ENCODE measurements at places on chromosomes 5 and 9.

- DNase-seq, result no peak
Observed at GRCh38 chr9:27059907-27060306, 49.1 kb upstream of the TEK start.

- no peak for DNase-seq
Observed at GRCh38 chr5:103254921-103255320, 3.6 kb upstream of the MACIR start.

- DNase-seq, result no peak
Observed at GRCh38 chr9:111274737-111275136, 55.3 kb downstream of the OR2K2 start.

DNA sequence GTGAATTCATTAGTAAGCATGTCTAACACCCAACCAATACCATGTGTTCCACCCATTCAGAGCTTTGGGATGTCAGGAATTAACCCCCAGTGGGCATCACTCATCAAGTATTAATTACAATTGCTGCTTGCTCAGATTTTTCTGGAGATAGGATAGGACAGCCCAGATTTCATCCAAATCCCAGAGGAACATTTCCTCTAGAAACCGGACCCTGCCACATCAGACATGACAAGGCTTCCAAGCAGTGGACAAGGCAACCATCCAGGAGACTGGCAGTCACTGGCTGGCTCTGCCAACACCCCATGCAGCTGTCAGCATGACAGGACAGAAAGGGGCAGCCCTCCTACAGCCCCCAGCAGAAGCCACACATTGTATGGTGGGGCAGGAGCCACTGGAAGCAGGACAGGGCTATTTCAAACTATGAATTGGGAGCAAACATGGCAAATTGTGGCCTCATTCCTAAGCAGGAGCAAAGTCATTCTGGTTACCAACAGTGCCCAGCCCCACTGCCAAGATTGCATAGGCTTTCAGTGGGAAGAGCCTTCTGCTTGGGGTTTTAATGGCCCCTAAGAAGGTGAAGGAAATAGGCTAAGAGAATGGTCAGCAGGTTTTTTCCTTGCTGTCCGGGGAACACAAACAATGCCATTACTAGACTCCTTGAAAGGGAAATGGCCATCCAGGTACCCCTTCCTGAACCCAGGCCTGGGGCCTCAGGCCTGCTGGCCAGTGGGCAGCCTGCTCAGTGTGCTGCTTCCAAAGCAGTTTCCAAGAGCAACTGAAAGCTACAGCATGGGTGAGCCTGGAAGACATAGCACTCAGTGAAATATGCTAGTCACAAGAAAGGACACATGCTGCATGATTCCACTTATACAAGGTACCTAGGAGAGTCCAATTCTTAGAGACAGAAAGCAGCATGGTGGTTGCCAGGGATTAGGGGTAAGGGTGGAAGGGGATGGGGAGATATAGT, 294.7 kb upstream of the SLC30A5 start:
- no peak for DNase-seq

GRCh38 chr9:34087370-34087769, 38.7 kb upstream of the UBAP2 start:
- DNase-seq, result no peak

DNA sequence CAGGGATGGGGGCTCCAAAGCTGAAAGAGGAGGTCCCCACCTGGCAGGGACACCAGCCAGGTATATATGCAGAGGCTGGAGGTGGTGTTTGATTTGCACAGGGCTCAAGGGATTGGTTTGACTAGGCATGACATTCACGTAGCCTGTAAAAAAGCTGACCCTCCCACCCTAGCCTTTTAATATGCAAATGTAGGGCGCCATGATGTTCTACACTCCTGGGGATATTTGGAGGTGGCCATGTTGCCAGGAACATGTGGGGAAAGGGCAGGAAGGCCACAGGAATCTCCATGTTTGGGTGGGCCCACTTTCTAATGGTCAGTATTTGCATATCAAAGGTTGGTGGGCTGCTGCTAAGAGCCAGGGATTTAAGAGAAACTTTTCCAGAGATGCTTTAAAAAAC, 12.0 kb upstream of the THG1L start:
- DNase-seq, result no peak

- no peak for DNase-seq
Observed at GRCh38 chr5:10085185-10085584, 164.5 kb downstream of the ATPSCKMT start.

DNA sequence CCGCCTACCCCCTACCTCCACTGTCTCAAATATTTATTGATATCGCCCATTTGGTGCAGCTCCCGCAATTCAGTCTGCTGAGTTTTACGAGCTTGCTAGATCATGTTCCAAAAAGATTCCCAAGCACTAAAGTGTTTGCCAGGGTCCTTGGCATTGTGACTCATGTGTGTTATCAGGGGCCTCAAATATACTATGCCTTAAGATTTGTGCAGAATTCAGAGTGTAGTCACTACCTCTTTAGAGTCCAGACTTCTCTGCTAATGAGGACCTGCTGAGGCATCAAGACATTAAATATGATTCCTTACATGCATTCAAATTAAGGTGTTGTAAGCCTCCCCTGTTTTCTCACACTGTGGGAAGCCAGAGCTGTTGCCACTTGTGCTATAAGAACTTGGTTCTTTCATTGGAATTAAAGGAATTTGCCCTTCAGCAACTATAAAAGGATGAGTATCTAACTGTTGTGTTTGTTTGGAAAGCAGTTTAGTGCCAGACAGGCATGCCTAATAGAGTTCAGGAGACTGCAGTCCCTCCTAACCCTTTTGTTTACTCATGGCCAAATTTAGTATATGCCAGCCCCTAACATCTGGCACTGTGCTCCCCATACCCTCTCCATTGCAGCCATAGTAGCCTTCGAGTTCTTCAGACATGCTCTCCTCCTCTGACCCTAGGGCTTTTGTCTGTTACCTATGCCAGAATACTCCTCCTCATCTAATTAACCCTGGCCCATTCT, 316.4 kb downstream of the NR3C1 start:
- DNase-seq, result no peak

- no peak for DNase-seq
Observed at GRCh38 chr5:5480481-5481111, 58.1 kb downstream of the ICE1 start.

- DNase-seq, result no peak
Observed at GRCh38 chr9:121783111-121783510, 131.7 kb downstream of the DAB2IP start.

DNA sequence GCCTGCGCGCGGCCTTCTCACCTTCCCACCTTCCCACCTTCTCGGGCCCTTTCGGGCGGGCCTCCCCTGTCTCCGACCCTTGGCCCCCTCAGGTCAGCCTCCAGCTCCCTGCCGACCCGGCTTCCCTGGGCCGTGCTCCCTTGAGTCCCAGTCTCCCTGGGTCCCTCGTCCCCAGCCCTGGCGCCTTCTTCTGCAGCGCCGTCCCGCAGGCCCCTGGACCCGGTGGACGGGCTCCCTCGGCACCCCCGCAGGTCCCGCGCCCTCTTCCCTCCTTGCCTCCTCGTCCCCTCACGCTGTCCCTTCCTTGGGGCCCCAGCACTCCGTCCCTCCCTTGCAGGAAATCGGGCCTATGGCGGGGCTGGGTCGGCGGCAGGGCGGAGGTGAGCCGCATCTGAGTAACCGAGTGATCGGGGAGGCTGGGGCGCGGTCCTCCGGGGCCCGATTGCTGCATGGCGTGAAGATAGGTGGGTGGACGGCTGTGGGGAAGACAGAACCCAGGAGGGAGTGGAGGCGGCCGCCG, 7.6 kb downstream of the ARPC5L start:
- peak; percentile 26 for DNase-seq

DNA sequence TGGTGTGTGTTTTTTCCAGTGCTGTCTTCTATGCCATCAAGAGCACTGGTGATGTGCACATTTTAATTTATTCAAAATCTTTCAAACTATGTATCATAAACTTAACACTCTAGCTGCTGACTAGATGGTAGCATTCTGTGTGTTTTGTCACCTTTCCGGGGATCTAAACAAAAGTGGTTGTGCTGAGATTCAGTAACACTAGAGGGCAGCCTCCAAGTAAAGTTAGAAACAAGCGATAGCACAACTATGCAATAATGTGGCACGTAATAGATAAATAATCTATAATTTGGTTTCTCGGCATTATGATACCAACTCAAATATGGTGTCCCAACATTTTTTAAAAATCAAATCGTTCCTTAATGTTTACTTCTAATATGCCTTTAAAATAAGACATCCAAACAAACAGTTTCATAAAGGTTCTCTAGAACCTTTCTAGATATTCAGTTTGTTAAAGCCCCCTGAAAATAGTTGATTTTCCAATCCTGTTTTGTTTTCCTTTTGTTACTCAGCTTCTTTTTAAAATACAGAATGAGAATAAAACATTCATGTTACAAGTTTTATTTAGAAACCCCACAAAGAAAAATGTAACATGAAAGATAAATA, 16.9 kb downstream of the SEMA6A start:
- no peak for DNase-seq

- no peak for DNase-seq
Observed at GRCh38 chr5:36177154-36177553, 25.2 kb downstream of the SKP2 start.

DNA sequence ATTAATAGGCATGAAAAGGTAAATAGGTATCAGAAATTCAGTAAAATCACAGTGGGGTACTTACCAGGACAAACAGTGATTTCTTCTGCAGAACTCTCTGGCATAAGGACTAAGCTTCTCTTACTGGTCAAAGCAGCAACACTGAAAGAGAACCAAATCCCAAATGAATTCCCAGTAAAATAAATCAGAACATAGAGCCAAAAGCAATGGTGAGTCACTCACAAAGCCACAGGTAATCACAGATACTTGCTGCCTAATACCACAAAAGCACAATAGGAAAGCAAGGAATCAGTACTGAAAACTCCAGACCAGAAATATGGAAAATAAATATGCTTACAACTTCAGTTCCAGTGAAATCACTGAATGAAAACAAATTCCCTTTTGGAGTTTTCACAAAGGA, 50.7 kb downstream of the UIMC1 start:
- no peak for DNase-seq

DNA sequence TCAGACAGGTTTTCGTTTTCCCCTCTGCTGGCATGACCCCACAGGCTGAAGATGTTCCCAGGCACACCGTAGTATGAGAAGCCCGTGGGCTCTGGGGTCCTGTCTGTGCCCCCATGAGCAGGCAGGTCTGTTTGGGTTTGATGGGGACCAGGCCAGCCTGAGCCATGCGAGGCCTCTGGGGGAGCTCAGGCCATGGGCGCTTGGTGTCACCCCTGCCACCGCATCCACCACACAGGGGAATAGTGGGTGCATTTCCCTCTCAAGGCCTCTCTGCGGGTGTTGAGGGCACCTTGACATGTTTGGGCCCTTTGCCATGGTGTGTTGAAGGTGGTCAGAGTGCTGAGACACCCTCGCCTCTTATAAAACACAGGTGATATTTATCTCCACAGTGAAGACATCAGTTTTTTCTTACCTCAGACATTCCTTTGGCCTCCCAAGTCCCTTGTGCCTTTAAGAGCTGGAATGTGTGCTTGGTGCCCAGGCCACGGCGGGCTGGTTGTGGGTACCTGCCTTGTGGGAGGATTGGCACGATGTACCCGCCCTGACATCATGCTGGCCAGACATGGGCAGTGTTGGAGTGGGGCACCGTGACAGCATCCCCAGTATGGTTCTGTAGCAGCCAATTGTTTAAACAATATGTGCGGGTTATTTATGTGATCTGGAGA, 68.3 kb downstream of the WNK2 start:
- DNase-seq, result no peak

- DNase-seq, result no peak
Observed at GRCh38 chr9:78028926-78029325, 2.7 kb downstream of the GNAQ start.

DNA sequence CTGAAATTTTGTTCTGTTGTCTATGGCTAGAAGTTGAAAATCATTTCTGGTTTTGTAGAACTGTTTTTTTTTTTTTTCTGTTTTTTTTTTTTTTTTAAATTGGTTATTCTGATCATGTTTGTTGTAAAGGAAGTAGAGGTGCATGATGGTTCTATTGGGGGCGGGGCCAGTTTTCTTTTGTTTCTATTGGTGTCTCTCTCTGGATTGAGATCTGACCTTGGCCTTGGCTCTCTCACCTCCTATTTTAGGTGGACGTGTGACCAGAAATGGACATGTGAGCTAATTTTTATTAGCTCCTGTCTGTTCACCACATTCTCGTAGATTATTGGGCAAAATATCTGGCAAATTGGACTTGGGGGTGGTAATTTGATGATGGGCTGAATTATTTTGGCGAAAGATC, 3.2 kb downstream of the ZNF618 start:
- no peak for DNase-seq

GRCh38 chr5:158832096-158832685, 267.5 kb downstream of the EBF1 start:
- DNase-seq, result no peak

DNA sequence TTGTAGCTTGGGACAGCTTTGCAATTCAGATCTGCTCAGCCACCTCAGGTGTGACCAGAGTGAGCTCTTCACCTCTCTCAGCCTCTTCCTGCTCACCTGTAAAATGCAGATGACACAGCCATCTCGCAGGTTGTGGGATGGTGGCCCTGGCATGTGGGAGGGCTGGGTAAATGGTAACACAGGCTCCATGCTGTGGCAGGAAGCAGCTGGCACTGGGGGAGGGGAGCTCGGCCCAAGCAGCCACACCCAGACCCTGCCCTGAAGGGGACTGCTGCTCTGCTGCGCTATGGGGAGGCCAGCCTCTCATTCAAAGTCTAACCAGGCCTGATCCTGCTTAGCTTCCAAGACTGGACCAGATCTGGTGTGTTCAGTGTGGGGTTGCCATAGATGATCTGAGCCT, 24.1 kb downstream of the PHF2 start:
- no peak for DNase-seq

DNA sequence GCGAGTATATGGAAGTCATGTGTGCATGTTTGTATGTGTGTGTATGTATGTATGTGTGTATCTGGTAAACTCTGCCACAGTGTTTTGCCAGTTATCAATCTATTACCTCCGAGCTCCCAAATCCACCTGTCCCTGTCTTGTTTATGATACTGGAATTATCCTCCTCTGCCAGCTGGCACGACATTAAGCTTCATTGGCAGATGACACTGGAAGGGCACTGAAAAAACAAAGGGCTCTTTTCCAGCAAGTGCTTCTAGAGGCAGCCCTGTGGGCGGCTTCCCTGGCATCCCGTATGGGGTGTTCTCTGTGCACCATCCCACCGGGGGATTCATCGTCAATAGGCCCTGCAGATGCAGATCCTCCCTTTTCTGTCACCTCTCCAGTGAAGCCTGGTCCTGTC, 221.5 kb downstream of the MSX2 start:
- DNase-seq, result no peak

- DNase-seq, result no peak
Observed at GRCh38 chr5:9222054-9222976, 323.6 kb downstream of the SEMA5A start.

DNA sequence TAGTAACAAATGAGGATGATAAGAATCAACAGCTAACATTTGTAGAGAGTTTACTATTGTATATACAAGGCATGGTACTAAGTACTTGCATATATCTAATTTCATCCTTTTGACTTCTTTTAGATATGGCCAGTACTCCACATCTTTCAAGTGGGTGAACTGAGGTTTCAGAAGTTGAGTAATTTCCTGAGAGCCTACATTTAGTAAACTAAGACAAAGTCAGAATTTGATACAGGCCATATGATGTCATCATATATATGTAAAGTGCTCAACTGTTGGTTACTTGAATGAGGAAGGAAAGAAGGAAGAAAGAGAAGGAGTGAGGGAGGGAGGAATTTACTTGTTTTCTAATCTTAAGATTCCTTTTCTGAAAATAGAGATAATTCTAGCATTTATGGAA, 52.8 kb downstream of the GRIA1 start:
- no peak for DNase-seq

- no peak for DNase-seq
Observed at GRCh38 chr9:13550519-13550918, 271.0 kb upstream of the MPDZ start.

Data from stimulated activated CD8-positive, alpha-beta memory T cell treated with anti-CD3 and anti-CD28 coated beads, Interleukin-2, amount 100 ng/mL, for 1 hour (primary cell).